ENCODE measurements at places on chromosomes 2 and 18. TPM values are rescaled to one million over a fixed set of nuclear protein-coding genes. Genes with fewer than 3 reads are reported as not detected.

Gene ATP6V1B1
- total RNA-seq, result 1.2 TPM

DNA sequence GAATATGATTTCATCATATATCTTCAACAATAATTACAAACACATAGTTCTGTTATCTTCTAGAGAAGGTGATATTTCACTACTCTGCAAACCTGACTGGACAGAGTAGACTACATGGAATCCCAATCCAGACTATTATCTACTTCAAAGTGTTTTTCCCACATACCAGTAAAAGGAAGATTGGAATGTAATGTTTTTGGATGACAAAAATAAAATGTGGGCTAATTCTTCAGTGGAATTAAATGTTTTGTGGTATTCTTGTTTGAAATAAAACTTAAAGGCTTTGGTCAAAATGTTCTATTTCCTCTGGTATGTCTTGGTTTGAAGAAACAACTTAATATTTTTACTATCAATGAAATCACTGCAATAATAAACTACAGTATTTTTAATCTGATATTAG is 22.1 kb downstream of the COL5A2 start:
- H3K4me3 ChIP-seq, result no peak overlapping the region
- H3K27me3 ChIP-seq, result no peaks in the 10 kb centered on the region
- H3K4me1 ChIP-seq, result no peaks in the 10 kb centered on the region
- no peak for DNase-seq
- no peak overlapping the region for H3K27ac ChIP-seq

- H3K4me1 ChIP-seq, result no peaks in the 10 kb centered on the region
- DNase-seq, result no peak
- H3K27me3 ChIP-seq, result no peaks in the 10 kb centered on the region
- H3K27ac ChIP-seq, result no peak overlapping the region
- H3K36me3 ChIP-seq, result no peaks in the 10 kb centered on the region
- no peak overlapping the region for H3K4me3 ChIP-seq
Observed at GRCh38 chr18:32355896-32356295, 114.8 kb downstream of the GAREM1 start.

Gene CSRNP3
- 4.0 TPM for total RNA-seq

DNA sequence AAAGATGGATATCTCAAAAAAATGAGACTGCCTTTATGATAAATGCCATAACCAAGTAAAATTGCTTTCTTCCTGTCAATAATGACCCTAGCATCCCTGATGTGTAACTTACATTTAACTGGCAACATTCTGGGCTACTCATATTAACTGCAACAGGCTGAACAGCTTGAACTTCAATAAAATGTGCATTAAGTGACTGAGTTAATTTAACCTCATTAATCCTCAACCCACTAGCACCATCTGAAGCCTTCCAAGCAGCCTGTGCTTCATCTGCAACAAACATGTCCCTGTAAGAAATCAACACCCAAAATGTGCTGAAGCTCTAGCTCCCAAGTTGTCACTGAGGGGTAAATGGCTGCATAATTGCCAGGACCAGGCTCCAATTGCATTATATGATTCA is 296.2 kb upstream of the ZC3H15 start:
- no peak overlapping the region for H3K27ac ChIP-seq
- no peaks in the 10 kb centered on the region for H3K27me3 ChIP-seq
- no peaks in the 10 kb centered on the region for H3K36me3 ChIP-seq
- H3K4me3 ChIP-seq, result no peak overlapping the region

GRCh38 chr2:25528173-25528572 is 145.2 kb downstream of the DTNB start:
- H3K4me1 ChIP-seq, result no peaks in the 10 kb centered on the region
- H3K27me3 ChIP-seq, result no peaks in the 10 kb centered on the region
- no peak for DNase-seq
- no peaks in the 10 kb centered on the region for H3K36me3 ChIP-seq

Gene CCDC68
- total RNA-seq, result 20.8 TPM

- H3K27ac ChIP-seq, result no peak overlapping the region
- H3K4me1 ChIP-seq, result no peaks in the 10 kb centered on the region
- DNase-seq, result no peak
- H3K4me3 ChIP-seq, result no peak overlapping the region
- no peaks in the 10 kb centered on the region for H3K27me3 ChIP-seq
Observed at GRCh38 chr2:126227250-126227649, 428.7 kb upstream of the GYPC start.

GRCh38 chr2:237422309-237422708 is 8.3 kb upstream of the COL6A3 start:
- H3K4me3 ChIP-seq, result no peak overlapping the region
- H3K27ac ChIP-seq, result no peak overlapping the region
- peaks cover 6% of the 10 kb centered on the region for H3K4me1 ChIP-seq
- no peaks in the 10 kb centered on the region for H3K27me3 ChIP-seq
- DNase-seq, result no peak

DNA sequence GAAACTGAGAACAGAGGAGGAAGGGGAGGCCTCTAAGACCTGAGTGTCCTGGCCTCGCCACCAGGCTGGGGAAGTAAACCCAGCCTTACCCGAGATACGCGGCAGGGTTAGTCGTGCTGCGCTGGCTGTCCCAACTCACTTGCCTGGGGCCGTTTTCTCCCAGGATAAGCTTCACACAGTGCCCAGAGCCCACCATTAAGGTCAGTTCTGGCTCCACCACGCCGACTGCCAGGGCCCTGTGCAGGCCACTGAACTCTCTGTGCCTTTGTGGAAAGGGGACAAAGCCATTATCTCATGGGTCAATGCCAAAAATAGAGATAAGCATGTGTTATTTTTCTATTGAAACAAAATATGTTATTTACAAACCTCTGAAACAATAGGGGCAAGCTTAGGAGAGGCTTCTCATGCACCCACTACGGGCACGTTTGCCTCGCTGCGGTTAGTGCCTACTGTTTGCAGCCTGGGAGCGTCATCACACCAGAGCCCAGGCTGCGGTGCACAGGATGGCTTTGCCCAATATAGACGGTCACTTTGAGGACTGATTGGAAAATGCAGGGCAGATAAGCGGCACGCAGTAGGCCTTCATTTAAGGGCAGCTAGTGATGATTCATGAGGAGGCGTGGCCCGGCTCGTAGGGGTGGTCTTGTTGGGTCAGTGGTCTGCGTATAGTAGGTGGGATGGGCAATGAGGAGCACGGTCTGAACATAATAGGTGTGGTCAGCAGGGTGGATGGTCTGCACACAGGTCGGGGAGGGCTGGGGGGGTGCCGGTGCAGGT is 242.1 kb downstream of the GLI2 start:
- H3K4me1 ChIP-seq, result no peaks in the 10 kb centered on the region
- H3K27me3 ChIP-seq, result no peaks in the 10 kb centered on the region
- no peak overlapping the region for H3K4me3 ChIP-seq
- H3K27ac ChIP-seq, result no peak overlapping the region
- DNase-seq, result no peak
- H3K36me3 ChIP-seq, result no peaks in the 10 kb centered on the region

DNA sequence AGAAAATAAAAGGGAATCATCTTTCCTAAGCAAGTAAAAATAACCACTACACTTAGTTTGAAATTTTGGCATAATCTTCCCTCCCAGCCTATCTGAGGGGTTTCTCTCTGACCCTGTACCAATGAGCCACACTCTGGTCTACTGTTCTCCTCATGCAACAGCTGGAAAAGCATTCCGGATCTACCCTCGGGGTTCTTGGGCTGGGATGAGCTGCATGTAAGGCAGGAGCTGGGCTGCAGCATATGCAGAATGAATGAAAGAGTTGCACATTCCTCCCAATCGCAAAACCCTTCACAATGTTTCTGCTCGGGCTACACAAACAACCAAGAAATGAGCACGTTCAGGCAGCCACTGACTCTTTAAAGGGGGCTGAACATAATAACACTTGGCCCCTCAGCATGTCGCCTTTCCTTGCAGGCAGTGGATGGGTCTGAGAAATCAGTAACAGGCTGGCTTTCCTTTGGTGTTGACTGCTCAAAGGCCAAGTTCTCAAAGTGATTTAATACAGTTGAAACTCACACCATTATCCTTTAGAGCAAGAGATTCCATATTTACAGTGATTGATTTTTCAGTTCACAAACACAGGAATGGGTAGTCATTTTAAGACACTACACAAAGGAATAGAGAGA is 180.4 kb upstream of the ZFP36L2 start:
- H3K27ac ChIP-seq, result no peak overlapping the region
- H3K4me3 ChIP-seq, result no peak overlapping the region
- no peaks in the 10 kb centered on the region for H3K36me3 ChIP-seq
- H3K4me1 ChIP-seq, result no peaks in the 10 kb centered on the region
- H3K27me3 ChIP-seq, result no peaks in the 10 kb centered on the region

DNA sequence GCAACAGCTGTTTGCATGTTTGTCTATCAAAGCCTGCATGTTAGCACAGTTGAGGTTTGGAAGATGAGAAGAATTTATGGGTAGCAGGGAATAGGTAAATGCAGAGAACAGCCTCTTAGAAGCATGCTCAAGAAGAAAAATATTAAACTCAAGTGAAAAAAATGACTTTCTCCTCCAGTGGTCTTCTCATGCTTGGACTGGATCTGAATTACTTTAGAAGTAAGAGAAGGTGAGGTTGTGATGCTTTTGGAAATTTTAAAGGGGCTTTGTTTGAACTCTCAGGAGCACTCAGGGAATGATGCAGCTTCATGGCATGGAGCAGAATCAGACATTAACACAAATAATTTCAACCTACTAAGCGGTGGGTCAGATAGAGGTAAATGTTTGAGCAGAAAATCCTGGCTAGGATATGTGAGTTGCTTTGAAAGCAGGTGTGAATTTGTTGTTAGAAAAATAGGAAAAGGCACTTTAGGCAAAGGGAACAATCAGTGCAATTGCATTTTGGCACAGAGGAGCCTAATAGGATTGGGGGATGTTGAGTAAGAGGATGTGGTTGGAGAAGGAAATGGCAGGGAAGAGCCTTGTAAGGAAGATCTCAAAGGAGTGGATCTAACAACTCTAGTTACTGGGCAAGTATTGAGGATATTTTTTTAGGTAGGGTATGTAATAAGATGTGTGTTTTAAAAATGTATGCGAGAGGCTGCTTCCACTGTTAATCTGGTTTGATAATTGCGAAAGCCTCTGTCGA is 76.3 kb downstream of the DDX1 start:
- no peak for DNase-seq
- H3K4me3 ChIP-seq, result no peak overlapping the region
- H3K4me1 ChIP-seq, result no peaks in the 10 kb centered on the region
- no peaks in the 10 kb centered on the region for H3K27me3 ChIP-seq
- H3K27ac ChIP-seq, result no peak overlapping the region
- H3K36me3 ChIP-seq, result no peaks in the 10 kb centered on the region

- no peak overlapping the region for H3K27ac ChIP-seq
- H3K4me3 ChIP-seq, result no peak overlapping the region
- no peaks in the 10 kb centered on the region for H3K4me1 ChIP-seq
- DNase-seq, result no peak
- H3K27me3 ChIP-seq, result no peaks in the 10 kb centered on the region
- no peaks in the 10 kb centered on the region for H3K36me3 ChIP-seq
Observed at GRCh38 chr2:54261537-54261936, 5.5 kb upstream of the TSPYL6 start.

DNA sequence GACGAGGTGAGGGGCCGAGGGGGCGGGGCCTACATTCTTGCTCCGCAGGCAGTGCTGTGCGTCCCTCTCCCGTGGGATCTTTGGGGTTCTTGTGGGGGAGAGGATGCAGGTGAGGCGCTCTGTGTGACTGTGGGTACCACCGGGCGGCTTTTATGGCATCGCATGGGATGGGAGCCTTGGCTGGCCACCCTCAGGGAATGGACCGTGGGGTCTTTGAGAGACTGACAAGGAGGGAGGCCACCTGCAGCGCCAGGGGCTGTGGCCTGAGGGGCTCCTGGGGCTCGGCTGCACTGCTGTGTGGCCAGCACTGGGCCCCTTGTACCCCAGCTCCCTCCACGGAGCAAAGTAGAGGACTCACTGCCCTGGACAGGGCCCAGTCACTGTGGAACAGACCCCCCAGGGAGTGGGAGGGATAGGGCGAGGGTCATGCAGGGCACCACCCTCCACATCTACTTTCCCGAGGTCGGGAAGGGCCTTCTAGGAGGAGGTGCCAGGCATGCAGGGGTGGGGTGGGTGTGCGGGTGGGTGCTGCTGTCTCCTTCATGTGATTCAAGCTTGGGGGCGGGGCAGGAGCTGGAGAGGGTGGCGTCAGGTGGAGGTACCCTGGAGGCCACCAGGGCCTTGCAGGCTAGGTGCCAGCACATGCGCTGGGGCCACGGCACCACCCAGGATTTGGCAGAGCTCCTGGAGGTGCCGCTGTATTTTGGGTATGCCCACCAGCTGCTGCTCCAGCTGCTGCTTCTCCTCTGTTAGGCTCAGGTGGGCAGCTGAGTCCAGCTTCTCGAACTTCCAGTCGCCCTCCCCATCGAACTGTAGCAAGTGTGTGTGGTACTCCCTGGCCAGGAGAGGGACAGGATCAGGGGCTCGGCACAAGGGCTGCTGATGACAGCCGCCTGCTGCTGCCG is 1072.4 kb downstream of the RPIA start:
- H3K4me3 ChIP-seq, result no peak overlapping the region
- DNase-seq, result no peak
- H3K27ac ChIP-seq, result no peak overlapping the region
- peaks cover 17% of the 10 kb centered on the region for H3K27me3 ChIP-seq
- H3K4me1 ChIP-seq, result no peaks in the 10 kb centered on the region

Gene TLX2
- 0.97 TPM for total RNA-seq

DNA sequence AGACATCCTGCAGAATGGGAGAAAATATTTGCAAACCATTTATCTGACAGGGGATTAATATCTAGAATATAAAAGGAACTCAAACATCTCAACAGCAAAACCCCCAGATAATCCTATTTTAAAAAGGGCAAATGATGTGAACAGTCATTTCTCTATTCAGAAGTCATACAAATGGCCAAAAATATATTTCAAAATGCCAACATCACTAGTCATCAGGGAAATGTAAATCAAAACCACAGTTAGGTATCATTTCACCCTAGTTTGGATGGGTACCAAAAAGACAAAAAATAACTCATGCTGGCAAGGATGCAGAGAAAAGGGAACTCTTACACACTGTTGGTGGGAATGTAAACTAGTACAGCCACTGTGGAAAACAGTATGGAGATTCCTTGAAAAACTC is 70.0 kb downstream of the TBR1 start:
- DNase-seq, result no peak
- no peaks in the 10 kb centered on the region for H3K36me3 ChIP-seq
- no peaks in the 10 kb centered on the region for H3K27me3 ChIP-seq
- H3K4me3 ChIP-seq, result no peak overlapping the region
- no peaks in the 10 kb centered on the region for H3K4me1 ChIP-seq
- no peak overlapping the region for H3K27ac ChIP-seq

DNA sequence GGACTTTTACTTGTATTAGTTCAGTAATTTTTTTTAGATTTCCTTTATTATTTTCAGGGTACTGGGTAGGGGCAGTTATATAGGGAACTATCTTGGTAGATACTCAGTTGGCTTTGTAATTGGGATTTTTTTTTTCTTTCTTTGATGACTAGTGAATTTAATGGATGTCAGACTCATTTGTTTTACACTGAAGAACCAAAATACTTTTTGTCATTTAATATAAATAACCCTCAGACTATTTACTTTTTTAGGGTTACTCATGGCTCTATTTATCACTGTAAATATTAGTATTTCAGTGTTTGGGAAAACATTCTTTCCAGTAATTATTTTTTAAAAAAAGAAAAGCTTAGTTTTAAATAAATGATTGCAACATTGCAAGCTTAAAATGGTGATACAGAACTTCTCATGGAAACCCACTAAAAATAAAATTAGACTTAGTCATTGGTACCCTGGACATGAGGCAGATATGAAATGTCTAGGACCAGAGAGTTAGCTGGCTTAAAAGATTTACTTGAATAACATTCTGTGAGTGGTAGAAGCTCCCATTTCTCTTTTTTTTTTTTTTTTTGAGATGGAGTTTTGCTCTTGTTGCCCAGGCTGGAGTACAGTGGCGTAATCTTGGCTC is 74.4 kb upstream of the CYP20A1 start:
- no peak for DNase-seq
- no peaks in the 10 kb centered on the region for H3K4me1 ChIP-seq
- H3K4me3 ChIP-seq, result no peak overlapping the region
- peaks cover 5% of the 10 kb centered on the region for H3K36me3 ChIP-seq
